Panc1 (cell line): ENCODE measurements at places on chromosomes 2 and 18. TPM values are rescaled to one million over a fixed set of nuclear protein-coding genes. Genes with fewer than 3 reads are reported as not detected.

DNA sequence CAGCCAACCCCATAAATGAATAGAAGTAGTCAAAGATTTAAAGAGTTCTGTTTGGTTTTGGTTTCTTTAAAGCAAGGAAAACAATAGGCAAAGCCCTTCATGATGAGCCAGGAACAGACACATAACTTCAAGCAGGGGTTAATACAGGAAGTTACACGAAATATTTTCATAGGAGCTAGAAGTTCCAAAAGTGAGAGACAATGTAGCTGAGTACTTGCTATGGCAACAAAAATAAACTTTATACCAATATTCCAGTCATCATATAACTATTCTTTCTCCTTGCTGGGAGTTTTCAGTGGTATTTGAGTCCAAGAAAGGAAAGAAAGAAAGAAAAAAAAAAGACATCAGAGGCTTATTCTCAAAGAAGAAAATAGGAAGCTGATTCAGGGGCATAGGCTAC lies 56.2 kb downstream of the COBLL1 start:
- no peak for DNase-seq

SCN3A gene
- total RNA-seq = not detected

TUBA3E gene
- not detected for total RNA-seq

GRCh38 chr18:73340135-73340977 lies 472.6 kb upstream of the NETO1 start:
- DNase-seq = no peak

QPCT gene
- total RNA-seq = 2.3 TPM

RAB6D gene
- not detected for total RNA-seq

MTX2 gene
- 28.7 TPM for total RNA-seq

NR4A2 gene
- total RNA-seq = 0.85 TPM

KCNJ3 gene
- 0.21 TPM for total RNA-seq

GRCh38 chr2:113038291-113038690 lies 14.4 kb downstream of the IL36B start:
- DNase-seq = no peak

DNA sequence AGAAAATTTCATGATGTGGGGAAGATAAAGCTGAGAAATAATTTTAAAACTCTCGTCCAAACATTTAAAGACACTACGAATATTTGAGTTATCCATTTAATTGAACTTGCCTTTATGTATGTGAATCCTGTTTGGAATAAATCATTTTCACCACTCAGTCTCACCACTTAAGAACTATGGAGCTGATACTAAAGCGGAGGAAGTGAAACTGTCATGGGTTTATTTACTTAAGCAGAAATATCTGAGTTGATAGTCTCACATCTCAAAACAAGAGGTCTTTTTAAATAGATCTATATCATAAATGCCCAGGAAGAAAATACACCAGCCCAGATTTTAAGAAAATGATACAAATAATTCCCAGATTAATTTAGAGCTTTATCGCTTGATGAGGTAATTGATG lies 532.4 kb downstream of the ZNF804A start:
- DNase-seq = no peak

- DNase-seq = no peak
Observed at GRCh38 chr2:144517866-144518747, 1.8 kb downstream of the ZEB2 start.

MITD1 gene
- total RNA-seq = 36.0 TPM

- DNase-seq = no peak
Observed at GRCh38 chr2:68850524-68850923, 20.7 kb downstream of the BMP10 start.

- DNase-seq = peak; percentile 17
Observed at GRCh38 chr18:66560094-66560493, 43.8 kb downstream of the CDH19 start.

GRCh38 chr2:207459990-207460757 lies 69.6 kb upstream of the CREB1 start:
- no peak for DNase-seq

DNA sequence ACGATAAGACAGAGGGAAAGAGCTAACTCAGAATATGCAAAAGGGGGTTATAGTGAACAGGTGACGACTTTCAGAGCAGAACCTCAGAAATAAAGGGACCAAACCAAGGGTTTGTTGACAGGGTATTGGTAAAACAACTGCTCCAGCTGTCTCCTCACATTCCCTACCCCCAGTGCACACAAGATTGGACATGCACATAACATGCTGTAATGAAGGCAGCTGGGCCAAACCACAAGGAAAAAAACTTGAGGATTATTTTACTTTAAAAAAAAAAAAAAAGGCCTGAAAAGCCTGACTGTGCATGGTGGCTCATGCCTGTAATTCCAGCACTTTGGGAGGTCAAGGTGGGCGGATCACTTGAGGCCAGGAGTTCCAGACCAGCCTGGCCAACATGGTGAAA lies 3.5 kb downstream of the RBM43 start:
- DNase-seq = no peak

DNA sequence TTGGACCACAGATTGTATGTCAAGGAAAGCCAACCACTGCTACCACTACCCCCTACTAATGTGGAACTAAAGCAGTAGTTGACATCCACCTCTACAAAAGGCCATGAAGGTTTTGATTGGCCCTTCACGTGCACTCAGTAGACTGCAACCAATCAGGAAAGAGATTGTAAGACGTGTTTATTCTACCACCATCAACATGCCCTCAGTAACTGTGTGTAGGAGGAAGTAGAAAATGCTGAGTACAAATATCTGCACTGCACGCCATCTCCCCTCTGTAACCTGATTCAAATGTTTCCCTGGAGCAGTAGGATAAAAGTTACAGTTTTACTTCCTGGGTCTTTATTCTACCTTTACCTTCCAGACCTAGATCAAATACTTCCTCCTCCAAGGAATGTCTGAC lies 2.9 kb upstream of the CASP10 start:
- DNase-seq = no peak
